ENCODE measurements at places on chromosomes 2 and 18.

DNA sequence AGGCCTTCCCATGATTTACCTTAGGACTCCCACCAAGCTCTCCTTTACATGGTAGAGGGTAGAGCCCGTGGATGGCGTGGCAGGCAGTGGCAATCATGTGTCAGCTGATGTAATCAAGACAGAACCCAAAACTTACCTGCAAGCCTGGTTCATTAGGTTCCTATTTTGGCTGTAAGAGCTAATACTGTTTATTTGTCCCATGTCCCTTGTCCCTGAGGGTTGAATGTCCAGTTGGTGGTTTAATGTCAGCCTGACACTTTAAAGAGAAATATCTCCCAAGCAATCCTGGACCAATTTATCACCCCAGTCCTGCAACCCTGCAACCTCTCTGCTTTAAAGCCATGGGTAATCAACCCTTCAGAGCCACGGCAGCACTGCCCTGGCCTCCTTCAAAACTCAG lies 6.0 kb upstream of the FABP1 start:
- DNase-seq, result no peak

DNA sequence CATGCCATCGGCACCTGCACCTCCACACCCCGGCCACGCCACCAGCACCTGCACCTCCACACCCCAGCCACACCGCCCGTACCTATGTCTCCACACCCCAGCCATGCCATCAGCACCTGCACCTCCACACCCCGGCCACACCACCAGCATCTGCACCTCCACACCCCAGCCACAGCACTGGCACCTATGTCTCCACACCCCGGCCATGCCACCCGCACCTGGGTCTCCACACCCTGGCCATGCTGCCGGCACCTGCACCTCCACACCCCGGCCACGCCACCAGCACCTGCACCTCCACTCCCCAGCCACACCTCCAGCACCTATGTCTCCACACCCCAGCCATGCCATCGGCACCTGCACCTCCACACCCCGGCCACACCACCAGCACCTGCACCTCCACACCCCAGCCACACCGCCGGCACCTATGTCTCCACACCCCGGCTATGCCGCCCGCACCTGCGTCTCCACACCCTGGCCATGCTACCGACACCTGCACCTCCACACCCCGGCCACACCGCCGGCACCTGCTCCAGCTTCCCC lies 390.3 kb upstream of the MYT1L start:
- DNase-seq, result no peak

- DNase-seq, result no peak
Measured at GRCh38 chr2:180205621-180206235, 198.6 kb upstream of the CWC22 start.

DNA sequence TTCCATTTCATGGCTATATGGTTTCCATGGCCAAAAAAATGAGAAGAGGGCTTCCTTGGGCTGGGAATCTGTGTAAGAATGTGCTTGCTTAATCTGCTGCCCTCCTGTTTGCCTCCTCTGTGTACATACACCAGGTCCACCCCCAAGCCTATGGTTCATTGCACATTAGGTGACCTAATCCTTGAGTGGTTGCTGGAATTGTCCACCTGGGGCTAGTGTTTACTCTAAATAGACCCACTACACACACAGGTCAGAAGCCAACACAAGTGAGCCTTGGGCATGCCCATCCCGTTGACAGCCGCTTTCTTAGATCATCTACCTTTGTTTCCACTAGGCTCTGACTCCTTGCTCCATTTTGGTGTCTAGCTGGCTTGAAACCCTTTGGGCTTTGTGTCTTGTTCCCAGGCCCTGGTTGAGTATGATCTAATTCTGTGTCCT lies 59.2 kb upstream of the ATL2 start:
- DNase-seq, result no peak

- peak; percentile 47 for DNase-seq
Measured at GRCh38 chr18:77099485-77100370, 32.9 kb downstream of the MBP start.

DNA sequence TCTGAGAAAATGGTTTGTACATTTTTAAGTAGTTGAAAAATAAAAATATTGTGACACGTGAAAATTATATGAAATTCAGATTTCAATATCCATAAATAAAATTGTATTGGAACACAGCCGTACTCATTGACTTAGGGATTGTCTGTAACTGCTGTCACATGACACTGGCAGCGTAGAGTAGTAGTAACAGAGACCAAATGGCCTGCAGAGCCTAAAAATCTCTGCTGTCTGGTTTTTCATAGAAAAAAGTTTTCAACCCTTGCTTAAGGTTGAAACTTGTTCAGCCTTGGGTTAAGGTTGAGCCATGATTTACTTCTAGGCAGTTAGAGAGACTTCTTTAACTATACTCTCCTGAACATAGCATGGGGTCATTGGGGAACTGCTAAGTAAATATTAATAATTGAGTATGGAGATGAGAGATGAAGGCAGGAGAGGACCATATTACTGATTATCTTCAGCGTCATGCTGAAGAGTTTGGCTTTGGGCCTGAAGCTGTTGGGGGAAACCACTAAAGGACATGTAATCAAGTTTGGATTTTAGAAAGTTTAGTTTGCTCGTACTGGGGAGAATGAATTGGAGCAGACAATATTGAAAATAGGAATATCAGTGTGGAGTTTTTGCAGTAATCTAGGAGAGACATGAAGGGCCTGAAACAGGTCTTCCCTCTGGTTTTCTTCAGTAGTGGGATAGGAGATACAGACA lies 16.2 kb downstream of the EML4 start:
- no peak for DNase-seq

- no peak for DNase-seq
Measured at GRCh38 chr18:22094358-22094734, 75.0 kb upstream of the GATA6 start.

GRCh38 chr2:127799926-127800325 lies 11.0 kb downstream of the WDR33 start:
- DNase-seq, result no peak

DNA sequence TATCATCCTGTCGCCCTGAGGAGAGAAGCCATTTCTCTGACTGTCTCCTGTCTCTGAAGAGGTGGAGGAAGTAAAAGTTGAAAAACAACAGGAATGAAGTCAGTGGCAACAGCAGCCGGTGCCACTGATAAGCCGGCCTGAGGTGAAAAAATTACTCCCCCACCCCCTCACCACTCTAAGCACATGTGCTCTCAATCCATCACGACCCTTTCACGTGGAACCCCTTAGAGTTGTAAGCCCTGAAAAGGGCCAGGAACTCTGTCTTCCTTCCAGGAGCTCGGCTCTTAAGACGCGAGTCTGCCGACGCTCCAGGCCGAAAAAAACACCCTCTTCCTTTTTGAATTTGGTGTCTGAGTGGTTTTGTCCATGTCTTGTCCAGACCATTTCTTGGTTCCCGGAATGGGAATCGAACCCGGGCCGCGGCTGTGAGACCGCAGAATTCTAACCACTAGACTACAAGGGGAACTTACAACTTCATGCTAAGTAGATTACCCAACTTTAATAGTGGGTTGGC lies 40.7 kb upstream of the TRIM43 start:
- no peak for DNase-seq

GRCh38 chr2:61536180-61536571 lies 2.0 kb downstream of the XPO1 start:
- DNase-seq, result peak; percentile 33

- DNase-seq, result no peak
Measured at GRCh38 chr2:181515719-181516118, 58.5 kb downstream of the ITGA4 start.

- DNase-seq, result no peak
Measured at GRCh38 chr2:79981316-79981715, 323.2 kb downstream of the LRRTM1 start.

DNA sequence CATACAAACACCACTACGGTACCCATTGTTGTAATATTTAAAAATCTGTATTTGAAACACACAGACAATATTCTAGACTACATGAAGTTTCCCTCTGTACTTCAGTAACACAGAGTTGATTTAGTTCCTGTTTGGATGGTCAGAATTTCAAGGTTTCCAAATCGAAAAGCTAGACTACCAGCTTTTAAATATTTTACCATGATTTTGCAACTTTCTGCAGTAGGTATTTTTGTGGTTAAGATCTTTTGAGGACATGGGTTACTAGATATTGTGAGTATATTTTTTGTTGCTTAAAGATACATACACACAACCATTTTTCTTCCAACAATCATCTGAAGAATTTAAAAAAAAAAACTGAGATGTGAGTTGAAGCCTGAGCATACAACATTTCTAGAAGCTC lies 10.9 kb downstream of the SERPINB5 start:
- DNase-seq, result no peak

DNA sequence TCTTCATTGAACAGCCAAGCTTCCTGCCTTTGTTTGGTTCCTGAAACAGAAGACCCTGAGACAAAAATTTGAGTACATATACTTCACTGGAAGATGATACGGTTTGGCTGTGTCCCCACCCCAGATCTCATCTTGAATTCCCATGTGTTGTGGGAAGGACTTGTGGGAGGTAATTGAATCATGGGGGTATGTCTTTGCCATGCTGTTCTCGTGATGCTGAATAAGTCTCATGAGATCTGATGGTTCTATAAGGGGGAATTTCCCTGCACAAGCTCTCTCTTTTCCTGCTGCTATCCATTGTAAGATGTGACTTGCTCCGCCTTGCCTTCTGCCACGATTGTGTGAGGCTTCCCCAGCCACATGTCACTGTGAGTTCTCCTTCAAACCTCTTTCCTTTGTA lies 76.5 kb downstream of the BABAM2 start:
- DNase-seq, result no peak

GRCh38 chr18:75124551-75124950 lies 84.4 kb downstream of the PTGR3 start:
- no peak for DNase-seq

- DNase-seq, result no peak
Measured at GRCh38 chr2:220510668-220511067, 883.2 kb downstream of the SLC4A3 start.

- no peak for DNase-seq
Measured at GRCh38 chr2:50952596-50952995, 79.3 kb downstream of the NRXN1 start.

DNA sequence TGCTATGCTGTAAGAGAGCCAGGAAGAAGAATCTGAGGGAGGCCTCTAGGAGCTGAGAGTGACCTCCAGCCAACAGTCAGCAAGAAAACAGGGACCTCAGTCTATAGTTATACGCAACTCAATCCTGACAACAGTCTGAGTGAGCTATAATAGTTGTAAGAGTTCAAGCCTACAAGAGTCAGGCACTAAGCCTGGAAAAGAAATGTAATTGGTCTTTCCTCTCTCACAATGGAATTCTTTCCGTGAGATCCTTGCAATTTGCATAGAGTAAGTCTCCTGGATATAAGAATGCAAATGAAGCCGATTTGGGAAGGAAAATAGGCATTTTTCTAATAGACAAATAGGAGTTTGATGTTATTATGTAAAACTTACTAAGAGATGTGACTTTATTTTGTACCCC lies 1332.6 kb upstream of the CELF4 start:
- DNase-seq, result no peak

- no peak for DNase-seq
Measured at GRCh38 chr2:47798631-47799030, 15.7 kb downstream of the MSH6 start.

- peak; percentile 15 for DNase-seq
Measured at GRCh38 chr2:40760071-40760666, 308.3 kb upstream of the SLC8A1 start.

DNA sequence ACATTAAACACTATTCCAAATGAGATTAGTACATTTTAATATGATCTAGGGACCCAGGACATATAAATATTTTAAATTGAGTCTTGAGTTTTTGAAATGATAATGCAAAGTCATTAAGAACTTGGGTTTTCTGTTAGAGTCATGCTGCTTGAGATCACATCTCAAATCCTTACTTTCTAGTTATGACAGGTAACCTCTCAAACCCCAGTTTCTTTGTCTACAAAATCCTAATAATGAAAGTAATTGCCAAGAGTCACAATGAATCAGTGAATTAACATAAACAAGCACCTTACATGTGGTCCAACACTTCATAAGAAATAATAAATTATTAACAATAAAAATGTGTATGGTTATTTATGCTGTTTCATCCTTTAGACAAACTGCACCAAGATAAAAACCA lies 607.6 kb downstream of the LRP1B start:
- no peak for DNase-seq

DNA sequence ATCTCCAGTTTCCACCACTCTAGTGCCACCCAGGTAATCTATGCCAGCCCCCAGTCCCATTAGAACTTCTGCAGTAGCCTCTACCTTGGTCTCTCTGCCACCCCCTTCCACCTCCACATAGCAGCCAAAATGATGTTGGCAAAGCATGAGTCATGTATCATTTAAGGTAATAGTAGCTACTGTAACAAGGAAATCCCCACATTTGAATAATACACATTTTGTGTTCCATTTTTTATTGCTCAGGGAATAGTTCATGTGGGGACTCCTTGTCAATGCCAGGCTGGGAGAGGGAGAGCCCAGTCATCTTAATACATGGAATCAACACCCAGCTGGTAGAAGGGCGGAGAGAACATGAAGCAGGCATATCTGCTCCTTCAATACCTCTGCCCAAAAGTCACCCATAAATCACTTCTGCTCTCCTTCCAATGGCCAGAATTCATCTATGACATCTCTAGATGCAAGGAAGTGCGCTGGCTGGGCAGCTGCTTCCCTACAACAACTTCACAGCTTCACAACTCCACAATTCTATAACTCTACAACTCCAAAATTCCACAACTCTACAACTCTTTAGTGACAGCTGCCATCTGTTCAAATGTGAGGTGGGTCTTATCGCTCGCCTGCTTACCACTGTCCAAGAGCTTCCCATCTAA lies 70.6 kb upstream of the GLS start:
- no peak for DNase-seq

DNA sequence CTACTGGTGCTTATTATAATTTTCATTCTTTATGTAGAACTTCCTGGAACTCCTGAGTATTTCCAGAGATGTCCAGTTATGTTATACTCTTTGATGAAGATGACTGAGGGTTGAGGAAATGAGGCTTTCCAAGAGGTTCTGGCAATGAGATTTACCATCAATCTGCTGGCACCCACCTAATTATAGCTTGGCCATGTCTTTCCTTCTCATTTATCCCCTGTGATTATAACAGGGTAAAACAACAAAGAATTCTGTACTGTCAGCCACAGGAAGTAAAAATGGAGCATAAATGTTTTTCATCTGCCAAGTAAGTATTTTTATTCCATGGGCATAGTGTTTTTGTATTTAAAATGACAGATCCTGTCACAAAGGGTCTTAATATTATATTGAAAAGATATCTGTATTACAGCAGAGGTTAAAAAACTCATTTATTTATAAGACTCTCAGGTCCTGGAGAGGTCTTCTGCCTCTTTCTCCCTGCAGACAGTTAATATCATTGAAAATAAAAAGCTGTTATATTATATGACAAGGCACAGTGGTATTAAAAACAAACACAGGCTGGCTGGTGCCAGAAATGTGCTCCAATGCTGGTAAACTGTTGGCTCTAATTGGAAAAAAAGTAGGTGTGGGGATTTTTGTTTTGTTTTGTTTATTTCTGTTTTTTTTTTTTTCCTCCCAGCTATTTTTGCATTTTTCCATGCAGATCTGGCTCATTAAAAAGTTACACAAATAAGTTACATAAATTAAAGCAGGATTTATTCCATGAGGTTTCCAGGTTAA lies 1764.1 kb upstream of the CELF4 start:
- DNase-seq, result no peak

GRCh38 chr2:14806613-14807012 lies 174.1 kb downstream of the LRATD1 start:
- DNase-seq, result no peak

- DNase-seq, result no peak
Measured at GRCh38 chr2:240456447-240457222, 21.2 kb downstream of the GPC1 start.

GRCh38 chr2:225091336-225091735 lies 49.1 kb upstream of the DOCK10 start:
- no peak for DNase-seq

- DNase-seq, result no peak
Measured at GRCh38 chr2:143936538-143936847, 583.4 kb downstream of the ZEB2 start.

- no peak for DNase-seq
Measured at GRCh38 chr2:176892676-176893226, 319.8 kb upstream of the HNRNPA3 start.
